ENCODE measurements at places on chromosomes 12 and 14.

GRCh38 chr12:124827588-124828184, 36.0 kb downstream of the SCARB1 start:
- DNase-seq: no peak

GRCh38 chr14:35565871-35566464, 32.0 kb downstream of the INSM2 start:
- no peak for DNase-seq

DNA sequence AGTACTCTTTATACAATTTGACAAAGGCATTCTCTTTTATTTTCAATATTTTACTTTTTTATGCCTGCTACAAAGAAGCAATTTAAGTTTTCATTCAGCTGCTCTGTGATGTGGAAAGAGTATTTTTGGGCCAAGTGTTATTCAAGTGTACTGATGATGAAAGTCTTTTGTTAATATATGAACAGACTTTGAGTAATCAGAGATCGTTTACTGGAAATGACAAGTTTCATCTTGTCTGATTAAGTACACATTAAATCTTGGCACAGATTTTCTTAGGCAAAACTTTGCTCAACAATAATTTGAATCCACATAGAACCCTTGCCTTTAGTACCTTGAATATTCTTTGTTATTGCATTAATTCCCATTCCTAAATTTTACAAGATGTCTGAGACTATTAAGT, 13.3 kb upstream of the PZP start:
- DNase-seq: no peak

- no peak for DNase-seq
These were observed 3.6 kb downstream of the IPO4 start for GRCh38 chr14:24185026-24185425.

GRCh38 chr14:22900081-22900799, 17.2 kb downstream of the REM2 start:
- DNase-seq: peak; percentile 56

DNA sequence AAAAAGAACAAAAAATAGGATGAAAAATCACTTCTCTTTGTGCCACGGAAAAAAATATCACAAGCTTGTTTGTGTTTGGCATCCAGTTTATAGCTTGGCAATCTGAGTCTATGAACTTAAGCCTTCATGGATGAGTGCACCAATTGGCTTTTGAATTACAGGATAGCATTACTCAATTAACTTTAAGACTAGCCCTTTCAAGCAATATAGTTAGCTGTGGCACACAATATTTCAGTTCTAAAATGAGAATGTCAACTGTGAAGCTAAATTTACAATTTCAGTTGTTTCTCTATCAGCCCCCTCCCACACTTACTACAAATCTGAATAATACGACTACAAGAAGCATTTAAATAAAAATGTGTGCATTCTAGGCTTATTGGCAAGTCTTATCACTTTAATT, 8.3 kb downstream of the RERG start:
- DNase-seq: no peak

- no peak for DNase-seq
These were observed 26.9 kb downstream of the DAAM1 start for GRCh38 chr14:59215322-59215721.

DNA sequence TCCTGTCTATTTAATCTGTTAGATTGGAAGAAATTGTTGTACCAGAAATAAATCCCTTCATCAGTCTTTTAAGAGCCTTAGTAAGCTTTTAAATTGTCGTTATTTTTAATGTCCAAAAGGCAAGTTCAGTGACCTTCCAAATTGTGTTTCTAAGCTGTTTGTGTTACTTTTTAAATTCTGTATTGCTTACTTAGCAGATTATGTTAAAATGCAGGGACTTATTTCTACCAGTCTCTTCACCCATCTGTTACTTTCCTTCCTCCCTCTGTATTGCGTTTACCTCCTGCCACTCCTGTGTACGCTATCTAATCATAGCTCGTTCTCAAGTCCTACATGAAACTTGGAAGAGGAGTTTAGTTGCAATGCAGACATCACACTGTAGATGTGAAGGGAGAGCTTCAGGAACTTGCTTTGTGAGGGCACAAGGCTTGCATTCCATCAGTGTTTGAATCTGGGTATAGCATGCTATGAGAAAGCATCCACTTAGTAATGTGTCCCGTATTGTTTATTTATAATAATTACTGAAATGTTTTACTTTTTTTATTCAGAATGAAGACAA, 406.5 kb upstream of the RGS6 start:
- no peak for DNase-seq

- DNase-seq: no peak
These were observed 133.3 kb upstream of the PWP1 start for GRCh38 chr12:107552263-107552662.

- no peak for DNase-seq
These were observed 687.5 kb upstream of the TMEM132C start for GRCh38 chr12:127579446-127579845.

DNA sequence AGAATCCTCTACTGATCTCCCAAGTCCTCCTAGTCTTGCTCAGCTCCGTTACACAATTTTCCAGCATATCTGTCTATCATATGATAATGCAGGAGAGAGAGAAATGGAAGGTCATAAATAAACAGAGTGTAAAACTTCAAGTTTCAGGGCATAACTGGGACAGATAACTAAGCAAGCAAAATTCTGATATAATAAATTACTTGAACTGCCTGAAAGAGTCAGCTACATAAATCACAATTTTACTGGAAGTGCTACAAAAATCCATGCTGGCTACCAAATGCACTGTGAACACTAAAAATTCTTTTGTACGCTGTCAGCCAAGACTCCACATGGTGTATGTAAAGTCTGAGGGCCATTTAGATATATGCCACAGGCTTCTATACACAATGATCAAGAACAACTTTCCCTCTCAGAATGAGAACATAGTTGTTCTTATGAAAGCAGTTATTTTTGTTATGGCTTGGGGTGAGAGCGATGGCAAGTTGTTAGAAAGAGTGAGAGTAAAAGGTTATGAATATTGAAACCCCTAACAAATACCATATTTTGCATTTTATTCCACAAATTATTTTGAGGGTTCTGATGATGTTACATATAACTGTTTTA, 41.1 kb downstream of the GRIP1 start:
- no peak for DNase-seq

GRCh38 chr14:21771671-21772070, 98.1 kb upstream of the OR4E1 start:
- no peak for DNase-seq

DNA sequence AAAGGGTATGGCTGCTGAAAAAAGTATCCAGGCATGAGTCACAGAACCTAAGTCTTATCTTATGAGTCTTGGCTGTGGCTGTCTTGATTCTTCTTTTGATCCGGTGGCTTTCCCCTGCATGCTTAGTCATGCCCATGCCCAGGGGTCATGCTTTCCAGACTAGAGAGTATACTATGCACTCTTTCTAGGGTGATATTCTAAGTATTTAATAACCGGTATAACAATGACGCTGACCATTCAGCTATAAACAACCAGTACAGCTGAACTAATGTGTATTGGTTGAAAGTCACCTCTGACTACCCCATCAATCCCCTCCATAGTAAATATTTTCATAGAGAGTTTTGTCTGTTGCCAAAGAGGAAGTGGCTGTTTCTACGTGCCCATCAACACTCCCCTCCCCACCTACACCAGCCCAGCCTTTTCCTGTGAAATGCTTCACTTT, 34.7 kb upstream of the NRXN3 start:
- no peak for DNase-seq

DNA sequence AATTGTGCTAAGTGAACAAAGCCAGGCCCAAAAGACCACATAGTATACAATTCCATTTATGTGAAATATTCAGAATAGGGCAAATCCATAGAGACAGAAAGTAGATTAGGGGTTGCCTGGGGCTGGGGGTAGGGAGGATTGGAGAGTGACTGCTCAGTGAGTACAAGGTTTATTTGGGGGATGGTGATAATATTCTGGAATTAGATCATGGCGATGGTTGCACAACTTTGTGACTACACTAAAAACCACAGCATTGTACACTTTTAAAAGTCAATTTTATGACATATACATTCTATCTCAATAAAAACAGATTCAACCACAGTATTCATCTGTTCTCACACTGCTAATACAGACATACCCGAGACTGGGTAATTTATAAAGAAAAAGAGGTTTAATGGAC, 68.7 kb upstream of the MAP1LC3B2 start:
- DNase-seq: no peak

- no peak for DNase-seq
These were observed 330.5 kb upstream of the SFSWAP start for GRCh38 chr12:131380220-131380964.

GRCh38 chr12:3138941-3139511, 61.8 kb downstream of the TSPAN9 start:
- no peak for DNase-seq

DNA sequence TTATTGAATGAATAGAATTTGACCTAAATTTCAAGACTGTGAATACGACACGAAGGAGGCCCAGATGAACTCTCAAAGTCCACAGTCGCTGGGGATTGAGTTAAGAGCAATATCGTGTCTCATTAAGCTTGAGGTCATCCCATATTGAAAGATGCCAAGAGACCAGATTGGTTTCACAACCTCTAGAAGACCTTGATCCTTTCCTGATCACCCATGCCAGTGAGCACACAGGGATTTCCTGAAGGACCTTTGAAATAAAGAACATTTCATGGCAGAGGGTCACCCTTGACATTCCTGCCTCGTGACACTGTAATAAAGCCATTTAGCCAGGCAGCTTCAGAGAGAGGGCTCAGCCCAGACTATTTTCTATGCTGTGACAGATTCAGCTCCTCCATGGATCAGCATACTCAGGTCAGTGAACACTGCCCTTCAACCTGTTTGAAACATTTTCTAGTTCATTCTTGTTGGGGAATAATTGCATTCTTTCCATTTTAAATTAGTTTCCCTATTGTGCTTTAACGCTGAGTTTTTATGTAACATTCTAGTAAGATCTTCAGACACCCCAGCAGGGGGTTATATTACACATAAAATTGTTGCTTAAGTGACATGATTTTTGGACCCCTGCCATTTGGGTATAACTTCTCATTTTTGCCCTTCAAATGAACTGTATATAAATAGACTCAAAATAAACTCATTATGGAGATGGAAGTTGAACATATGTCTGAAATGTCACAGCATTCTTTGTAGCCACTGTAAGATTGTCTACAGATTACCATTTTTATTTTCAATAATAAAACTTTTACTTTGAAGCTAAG, 213.2 kb downstream of the C12orf50 start:
- DNase-seq: no peak

DNA sequence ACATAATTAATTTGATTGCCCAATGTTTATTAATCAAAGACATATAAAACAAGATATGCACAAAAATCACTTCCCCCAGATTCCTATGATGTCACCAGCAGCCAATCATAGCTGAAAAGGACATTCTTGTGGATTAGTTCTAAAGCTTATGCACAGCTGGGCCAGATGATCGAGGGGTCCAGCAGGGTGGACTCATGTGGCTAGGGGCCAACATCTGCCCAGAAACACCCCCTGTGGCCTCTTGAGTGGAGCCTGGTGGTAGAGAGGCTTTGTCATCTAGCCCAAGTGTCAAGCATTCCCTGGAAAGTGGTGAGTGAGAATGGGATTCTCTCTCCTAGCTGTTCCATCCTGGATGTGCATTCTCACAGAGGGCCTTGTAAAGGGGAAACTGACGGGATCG, 590.0 kb downstream of the BCL11B start:
- no peak for DNase-seq

DNA sequence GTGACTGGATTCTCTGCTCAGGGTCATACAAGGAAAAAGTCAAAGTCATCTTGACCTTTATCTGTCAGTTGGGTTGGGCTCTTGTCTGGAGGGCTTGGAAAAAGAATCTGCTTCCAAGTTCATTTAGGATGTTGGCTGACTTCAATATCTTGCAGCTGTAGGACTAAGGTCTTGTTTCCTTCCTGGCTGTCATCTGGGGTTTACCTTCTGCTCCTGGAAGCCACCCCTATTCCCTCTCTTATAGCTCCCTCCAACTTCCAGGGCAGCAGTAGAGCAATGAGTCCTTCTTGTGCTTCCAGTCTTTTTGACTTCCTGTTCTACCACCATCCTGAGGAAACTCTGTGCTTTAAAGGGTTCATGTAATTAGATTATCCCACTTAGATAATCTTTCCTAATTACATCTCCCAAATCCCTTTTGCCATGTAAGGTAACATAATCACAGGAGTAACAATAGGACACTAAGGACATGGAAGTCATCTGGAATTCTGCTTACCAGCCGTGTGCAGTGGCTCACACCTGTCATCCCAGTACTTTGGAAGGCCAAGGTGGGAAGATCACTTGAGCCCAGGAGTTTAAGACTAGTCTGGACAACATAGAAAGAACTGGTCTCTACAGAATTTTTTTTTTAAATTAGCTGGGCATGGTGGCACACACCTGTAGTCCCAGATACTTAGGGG, 170.7 kb upstream of the KITLG start:
- DNase-seq: peak; percentile 51

GRCh38 chr12:5582541-5582940, 150.6 kb downstream of the NTF3 start:
- DNase-seq: no peak

DNA sequence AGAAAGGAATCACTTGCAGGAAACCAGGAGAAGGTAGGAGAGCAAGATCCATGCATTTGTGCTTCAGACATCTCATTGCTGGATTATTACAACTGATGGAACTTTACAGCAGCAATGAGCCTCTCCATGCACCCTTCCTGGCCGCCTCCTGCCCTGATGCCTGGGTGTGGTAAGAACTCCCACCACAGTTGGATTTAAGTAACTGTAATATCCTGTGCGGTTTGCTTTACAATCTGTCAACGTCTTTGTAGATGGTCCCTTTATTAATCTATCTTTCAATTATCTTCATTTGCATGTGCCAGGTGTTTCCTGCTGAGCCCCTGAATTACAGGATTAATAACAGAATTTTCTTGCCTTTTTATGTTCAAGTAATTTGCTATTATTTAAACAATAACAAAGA, 1300.5 kb upstream of the TMEM132C start:
- no peak for DNase-seq

GRCh38 chr14:89041257-89041582, 216.8 kb downstream of the TTC8 start:
- DNase-seq: peak; percentile 58

DNA sequence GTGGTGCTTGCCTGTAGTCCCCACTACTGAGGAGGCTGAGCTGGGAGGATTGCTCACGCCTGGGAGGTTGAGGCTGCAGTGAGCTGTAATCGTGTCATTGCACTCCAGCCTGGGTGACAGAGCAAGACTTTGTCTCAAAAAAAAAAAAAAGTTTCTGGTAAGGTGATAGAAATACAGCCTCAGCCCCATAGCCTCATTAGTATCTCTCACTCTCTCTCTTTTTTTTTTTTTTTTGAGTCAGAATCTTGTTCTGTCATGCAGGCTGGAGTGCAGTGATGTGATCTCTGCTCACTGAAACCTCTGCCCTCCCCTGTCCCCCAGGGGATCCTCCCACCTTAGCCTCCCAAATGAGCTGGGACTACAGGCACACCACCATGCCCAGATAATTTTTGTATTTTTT, 19.2 kb downstream of the MTHFD1 start:
- DNase-seq: no peak

GRCh38 chr14:90443161-90444076, 46.6 kb downstream of the CALM1 start:
- peak; percentile 92 for DNase-seq

- no peak for DNase-seq
These were observed 46.9 kb upstream of the FAM181A start for GRCh38 chr14:93880021-93880820.

Data from SK-N-DZ (cell line).